ENCODE measurements at places on chromosomes 11 and 22.
A peak's percentile ranks its signal among the peaks of the same experiment; 100 is the strongest.

DNA sequence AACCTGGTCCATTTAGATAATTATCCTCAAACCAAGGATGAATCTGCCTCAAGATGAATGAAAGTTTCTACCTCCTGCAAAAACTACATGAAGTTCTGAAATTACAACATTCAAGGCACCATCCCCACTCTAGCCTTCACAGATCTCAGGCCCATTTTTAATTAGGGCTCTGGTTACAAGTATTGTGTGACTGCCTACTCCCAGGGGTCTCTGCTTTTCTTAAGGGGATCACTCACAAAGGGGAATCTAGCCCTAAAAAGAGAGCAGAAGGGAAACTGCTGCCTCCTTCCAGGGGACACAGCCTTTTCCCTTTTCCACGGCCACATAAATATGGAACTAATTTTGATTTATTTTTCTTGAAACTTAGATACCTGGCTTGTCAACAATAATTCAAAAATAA is 17.4 kb upstream of the TMEM135 start:
- no peak for DNase-seq

DNA sequence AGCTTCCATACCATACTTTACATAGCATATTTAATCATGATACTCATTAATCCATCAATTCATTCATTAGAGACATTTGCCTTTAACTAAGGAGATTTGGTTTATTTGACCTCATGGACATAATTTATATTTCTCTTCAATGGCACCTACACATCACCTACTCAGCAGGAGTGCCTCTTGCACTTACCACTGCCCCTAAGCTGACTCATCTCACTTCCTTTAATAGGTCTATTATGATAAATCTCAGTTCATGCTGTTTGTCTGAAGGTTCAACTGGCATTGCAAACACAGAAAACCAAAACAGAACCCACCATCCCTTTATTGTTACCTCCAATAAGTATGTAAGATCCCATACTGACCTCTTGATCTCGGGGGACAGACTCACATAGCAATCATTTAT is 186.7 kb downstream of the LUZP2 start:
- DNase-seq: no peak

DNA sequence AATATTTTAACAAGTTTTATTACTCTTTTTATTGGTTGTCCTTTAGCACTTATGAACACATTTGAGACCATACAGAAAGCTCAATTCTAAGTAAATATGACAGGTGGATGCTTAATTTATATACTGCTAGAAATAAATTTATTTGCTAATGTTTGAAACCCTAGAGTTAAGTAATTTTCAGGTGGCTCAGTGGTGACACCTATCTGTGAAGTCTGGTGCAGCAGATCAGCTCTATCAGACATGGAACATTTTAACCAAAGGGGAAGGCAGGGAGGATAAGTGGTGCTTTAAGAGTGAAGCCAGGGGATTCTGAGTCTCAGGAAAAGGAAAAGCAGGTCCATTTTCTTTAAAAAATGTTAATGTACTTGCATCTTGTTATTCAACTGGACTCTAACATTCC is 175.8 kb downstream of the DSCAML1 start:
- DNase-seq: peak; percentile 16

DNA sequence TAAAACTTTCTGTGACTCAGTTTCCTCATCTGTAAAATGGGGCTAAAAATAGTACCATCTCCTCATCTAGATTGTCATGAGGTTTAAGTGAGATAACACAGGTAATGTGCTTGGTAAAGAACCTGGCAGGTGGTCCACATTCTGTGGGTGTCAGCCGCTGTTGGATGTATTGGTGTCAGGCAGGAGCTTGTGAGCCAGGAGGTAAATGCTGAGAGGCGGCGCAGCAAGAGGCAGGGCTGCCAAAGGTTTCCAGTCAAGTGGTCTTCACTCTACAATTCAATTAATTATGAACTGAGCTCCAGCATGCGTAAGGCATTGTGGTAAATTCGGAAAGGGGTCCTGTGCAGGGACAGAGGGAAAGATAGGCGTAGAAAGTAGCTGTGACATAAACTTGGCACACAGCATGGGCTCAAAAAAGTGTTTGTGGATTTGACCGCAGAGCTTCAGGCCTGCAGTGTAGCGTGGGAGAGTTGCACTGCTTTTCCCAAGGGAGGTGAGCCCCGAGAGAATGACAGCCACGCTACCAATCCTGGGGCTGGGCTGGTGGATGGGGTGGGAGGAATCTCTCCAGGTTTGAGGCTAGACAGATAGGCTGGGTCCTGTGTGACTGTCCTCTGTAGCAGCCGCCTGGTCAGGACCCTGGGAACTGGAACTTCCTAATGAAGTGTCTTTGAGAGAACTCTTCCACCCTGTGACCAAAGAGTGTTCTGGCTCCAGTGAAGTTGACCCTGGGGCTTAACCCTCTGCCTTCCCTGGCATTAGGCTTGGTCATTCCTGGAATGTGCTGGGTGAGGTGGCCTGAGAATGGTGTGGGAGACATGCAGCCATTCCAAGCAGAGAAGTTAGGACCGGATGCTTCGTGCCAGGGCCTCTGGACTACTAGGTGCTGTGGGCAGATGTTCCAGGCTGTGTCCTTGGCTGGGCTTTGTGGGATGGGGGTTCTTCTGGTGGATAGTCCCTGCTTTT is 122.4 kb downstream of the FEZ1 start:
- no peak for DNase-seq

GRCh38 chr11:120932305-120932915 is 91.5 kb upstream of the TBCEL start:
- DNase-seq: no peak

DNA sequence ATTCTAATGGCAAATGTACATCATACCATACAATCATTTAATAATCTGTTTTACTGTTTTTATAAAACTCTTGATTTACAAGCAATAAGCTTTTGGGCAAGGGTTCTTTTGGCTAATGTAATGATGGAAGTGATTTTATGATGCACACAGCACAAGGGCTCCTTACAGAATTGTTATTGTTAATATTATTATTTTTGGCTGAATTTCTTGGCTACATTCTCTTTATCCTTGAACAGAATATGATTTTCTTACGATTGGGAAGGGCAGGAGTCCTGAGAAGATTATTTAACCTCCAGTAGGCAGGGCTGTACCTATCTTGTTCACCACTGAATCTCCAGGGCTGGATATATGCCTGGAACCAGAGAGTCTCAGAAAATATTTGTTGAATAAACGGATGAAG is 70.4 kb upstream of the ARHGAP20 start:
- no peak for DNase-seq

- DNase-seq: no peak
Measured at GRCh38 chr11:10659339-10660216, 34.0 kb downstream of the IRAG1 start.

GRCh38 chr11:8032122-8032521 is 45.0 kb downstream of the EIF3F start:
- no peak for DNase-seq

GRCh38 chr11:134667175-134667500 is 255.1 kb upstream of the B3GAT1 start:
- no peak for DNase-seq

DNA sequence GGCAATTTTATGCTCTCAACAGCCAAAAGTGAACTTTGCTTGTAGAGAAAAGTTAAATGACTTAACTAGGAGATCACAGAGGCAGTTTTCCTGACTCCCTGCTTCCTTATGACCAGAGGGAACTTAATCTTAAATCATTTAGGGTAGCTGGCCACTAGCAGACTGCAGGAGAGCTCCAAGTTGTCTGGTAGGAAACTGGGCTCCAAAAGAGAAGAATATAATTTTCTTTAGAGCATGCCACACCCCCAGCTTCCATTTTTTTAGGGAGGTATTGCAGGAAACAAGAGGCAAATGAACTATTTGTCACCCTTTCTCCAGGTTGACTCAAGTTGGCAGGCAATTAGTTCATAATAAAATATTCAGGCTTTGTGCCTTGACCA is 2.6 kb downstream of the METTL15 start:
- DNase-seq: no peak

DNA sequence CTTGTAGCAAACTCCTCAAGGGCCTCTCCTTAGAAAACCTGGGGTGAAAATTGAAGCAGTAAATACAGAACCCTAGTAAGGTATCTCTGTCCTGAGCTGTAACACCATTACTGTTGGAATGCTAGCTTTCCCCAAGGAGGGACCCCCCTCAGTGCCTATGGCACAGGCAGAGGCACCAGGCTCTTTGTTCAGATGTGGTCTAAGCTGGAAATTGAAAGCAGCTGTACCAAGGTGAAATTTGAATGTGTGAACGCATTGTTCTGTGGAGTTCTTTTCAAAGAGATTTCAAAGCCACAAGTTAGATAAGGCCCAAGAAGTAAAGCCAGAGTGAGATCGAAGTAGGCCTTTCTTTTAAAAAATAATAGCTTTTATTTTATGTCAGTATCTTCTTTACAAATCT is 71.9 kb upstream of the HORMAD2 start:
- no peak for DNase-seq
